ENCODE measurements at places on chromosomes 5 and 9. TPM values are rescaled to one million over a fixed set of nuclear protein-coding genes. Genes with fewer than 3 reads are reported as not detected.

Gene ZBTB43
- total RNA-seq: 30.2 TPM

Gene TEX48
- 1.4 TPM for total RNA-seq

Gene C5
- total RNA-seq: 1.9 TPM

GRCh38 chr5:156758011-156758791, 91.9 kb upstream of the PPP1R2B start:
- no peak for DNase-seq

DNA sequence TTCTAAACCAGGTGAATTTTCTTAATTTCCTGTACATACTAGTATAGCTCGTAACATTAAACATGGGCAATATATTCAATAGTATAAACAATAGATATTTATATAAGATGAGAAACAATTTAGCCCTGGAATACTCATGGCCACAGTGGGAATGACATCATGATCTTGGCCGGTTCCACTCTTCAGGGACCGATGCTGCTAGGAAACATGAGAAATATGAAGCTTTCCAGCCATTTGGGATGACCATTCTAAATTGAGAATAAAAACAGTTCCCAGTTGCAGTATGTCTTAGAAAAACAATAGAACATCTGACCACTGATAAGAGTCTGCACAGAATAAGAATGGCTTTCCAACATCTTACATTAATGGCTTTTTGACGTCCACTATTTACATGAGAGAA, 33.3 kb upstream of the SLCO6A1 start:
- no peak for DNase-seq

DNA sequence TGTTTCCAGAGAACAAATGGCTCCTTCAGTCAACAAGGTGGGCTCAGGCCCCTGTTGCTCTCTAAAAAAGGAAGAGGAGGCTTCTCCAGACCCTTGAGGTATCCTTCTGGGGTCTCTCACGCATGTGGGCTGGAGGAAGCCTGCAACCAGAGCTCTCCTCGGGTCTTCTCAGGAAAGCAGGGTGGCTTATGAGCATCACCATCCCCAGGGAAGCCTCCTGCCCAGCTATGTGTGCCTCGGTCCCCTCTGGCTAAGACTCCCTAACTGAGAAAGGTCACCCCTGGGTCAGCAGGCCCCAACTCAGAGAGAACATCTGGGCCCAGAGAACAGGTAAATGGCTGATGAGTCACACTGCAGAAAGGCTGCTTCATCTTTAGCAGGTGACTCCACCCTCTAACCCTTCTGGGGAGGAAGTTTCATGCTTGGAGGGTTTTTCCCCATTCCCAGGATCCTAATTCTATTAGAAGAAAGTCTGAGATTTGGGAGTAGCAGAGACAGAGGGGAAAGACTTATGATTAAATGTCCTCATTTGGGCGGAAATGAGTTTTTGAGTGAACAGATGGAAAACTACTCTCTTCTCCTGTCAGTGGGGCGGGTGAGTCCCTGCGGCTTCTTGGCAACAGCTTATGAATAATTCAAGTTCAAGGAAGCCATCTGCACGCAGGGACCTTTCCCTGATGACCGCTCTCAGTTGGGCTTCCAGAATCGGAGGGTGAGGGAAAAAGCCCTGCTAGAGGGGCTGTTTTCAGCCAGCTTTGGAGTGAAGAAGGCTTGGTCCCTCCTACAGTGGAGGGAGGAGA, 41.9 kb downstream of the TGFBI start:
- DNase-seq: no peak

All from activated T-cell treated with anti-CD3 and anti-CD28 coated beads, Interleukin-2, amount 50 U/mL, for 72 hours (primary cell).